ENCODE measurements at places on chromosomes 3 and 15.

DNA sequence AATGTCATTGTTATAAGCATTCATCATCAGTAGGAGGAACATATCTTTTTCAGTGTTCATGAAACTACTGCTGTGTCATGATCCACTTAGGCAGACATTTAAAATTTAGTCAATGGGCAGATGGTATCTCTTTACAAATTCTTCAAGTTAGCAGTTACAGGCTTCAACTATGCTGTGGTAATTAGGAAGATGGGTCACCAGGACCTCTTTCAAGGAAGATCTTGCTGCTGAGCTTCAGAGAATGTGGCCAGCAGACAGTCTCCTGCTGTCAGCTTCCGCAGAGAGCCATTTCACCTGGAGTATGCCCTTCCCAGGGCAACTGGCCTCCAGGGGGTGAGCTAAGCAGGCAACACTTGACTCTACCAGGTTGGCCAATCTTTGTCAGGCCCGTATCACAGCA, 19.4 kb downstream of the IFT57 start:
- DNase-seq, result no peak

DNA sequence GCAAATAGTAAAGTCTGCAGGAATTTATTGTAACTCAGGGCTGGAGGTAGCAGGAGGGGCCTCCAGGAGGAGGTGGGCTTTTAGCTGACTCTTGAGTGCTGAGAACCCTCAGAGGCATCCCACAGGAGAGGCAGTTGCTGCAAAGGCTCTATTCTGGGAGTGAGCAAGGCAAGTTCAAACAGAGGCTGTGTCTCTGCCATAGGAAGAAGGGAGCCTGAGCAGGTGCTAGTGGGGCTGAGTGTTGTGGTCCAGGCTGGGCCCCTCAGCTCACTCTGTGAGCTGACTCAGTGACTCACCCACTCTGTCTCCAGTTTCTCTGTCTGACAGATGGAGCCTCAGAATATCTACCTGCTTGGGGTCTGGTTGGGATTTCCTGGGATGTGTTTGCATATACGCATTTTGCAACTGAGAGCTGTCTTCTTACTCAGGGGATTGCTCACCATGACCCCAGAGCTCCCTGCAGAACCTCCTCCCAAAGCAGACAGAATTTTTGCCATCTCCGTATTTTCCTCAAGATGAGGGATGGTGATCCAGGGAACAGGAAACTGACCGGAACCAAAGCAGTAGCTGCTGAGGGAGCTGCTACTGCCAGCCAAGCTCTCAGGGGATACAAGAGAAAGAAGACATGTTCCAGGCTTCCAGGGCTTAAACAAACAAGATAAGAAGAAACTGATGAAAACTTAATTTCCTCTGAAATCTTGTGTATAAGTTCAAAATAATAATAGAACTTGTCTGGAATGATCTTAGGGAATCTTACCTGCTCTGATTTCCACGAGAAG, 13.6 kb upstream of the NOX5 start:
- DNase-seq, result no peak

- DNase-seq, result no peak
Measured at GRCh38 chr3:195571361-195571760, 12.4 kb downstream of the APOD start.

- no peak for DNase-seq
Measured at GRCh38 chr3:30245858-30246622, 360.4 kb upstream of the TGFBR2 start.

- peak; percentile 34 for DNase-seq
Measured at GRCh38 chr15:33226559-33227181, 32.2 kb upstream of the FMN1 start.

DNA sequence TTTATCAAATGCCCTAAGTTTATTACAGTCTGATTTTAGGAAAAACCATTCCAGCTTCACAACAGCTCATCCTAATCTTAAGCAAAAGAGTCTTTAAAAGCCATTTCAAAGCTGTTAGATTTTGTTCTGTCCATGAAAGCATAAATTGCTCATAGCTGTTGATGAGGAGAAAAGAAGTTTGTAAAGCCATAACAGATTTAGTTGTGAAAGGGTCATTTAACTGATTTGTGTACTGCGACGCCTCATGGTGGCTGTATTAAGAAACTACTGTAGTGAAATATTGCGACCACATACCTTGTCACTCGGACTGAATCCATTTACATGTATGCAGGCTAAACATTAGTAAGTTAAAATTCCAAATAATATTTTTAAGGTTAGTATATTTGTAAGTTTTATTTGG, 20.9 kb downstream of the BBX start:
- no peak for DNase-seq

DNA sequence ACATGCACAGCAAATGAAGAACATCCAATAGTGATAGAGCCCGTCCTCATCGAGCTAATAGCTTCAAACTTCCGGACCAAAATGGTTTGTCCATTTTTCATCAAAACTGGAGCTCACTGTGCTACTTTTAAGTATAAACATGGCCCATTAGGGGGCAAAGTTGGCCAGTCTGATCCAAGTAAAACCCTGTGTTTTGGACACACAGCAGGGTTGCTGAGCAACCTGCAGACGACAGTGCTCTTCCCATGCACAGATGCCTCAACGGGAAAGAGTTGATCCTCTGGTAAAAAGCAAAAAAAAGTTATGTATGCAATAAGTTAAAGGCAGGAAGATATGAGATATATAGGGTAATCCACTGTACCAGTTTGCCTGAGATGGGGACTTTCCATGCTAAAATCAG, 244.0 kb upstream of the THBS1 start:
- no peak for DNase-seq

DNA sequence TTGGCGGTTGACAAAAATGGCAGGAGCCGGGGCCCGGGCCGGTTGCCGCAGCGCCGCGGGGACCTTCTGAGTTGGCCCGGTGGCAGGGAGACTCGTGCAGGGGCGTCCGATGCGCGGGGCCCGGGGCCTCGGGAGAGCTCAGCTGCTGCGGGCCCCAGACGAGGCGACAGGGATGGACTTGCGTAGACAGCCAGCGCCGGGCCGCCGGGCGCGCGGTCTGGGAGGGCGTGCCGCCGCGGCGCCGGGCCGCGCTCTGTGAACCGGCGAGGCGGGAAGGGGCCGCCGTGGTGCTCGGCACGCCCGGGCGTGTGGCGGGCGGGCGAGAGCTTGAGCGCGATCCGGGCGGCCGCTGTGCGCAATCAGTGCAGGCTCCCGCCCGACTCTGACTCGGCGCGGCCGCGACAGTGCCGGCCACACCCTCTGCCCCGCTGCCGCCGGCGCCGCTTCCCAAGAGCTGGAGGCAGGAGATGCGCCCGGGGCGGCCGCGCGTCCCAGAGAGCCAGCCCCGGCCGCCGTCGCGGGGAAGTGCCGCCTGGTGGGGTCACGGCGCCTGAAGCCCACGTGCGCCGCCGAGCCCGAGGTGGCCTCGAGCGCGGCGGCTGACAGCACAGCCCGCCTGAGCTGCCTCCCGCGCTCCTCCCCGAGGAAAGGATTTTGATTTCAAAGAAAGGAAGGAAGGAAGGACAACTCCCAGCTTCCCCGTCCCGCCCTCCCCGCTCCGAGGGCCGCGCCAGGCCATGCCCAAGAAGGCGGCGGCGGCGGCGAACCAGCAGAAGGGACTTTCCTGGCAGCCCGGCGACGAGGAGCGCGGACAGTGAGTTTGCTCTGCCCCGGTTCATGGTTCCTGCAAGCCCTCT, 657 bp downstream of the TLNRD1 start:
- peak; percentile 35 for DNase-seq

DNA sequence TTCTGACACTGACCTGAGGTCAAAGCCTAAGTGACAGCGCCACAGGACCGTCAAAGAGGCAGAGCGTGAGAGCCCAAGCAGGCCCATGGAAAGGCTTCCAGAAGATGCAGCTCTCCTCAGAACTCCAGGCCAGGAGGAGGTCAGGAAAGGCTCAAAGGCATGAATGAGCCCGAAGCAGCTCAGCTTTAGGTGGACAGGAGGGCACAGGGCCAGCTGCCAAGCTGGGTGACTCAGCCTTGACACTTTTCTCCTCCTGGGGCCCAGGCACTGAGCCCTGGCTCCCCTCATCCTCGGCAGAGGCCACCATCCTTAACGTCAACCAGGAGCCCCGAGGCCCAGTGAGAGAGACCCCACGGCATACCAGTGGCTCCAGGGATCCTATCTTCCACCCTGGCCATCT, 62.9 kb downstream of the ADCY5 start:
- DNase-seq, result no peak

DNA sequence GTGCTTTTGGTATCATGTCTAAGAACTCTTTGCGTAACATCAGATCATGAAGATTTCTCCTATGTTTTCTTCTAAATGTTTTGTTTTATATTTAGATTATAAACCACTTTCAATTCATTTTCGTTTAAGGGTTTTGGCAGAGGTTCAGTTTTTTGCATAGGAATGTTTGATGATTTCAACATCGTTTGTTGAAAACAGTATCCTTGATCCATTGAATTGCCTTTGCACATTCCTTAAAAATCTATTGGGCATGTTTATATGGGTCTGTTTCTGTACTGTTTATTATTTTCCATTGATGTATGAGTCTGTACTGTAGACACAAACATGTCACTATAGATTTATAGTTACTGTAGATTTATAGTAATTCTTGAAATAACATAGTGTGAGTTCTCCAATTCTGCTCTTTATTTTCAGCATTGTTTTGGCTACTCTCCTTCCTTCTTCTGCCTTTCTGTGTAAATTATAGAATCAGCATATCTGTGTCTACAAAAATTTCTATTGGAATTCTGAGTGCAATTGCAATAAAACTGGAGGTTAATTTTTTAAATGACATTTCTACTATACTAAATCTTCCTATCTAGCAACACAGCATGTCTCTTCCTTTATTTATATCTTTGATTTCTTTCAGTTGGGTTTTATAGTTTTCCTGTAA, 374.0 kb downstream of the SV2B start:
- DNase-seq, result no peak

- DNase-seq, result no peak
Measured at GRCh38 chr3:16277471-16277870, 12.5 kb downstream of the OXNAD1 start.

GRCh38 chr3:107416138-107416537, 38.9 kb downstream of the CCDC54 start:
- DNase-seq, result no peak

- no peak for DNase-seq
Measured at GRCh38 chr3:120683671-120684301, 1.7 kb upstream of the HGD start.

GRCh38 chr3:169509780-169510692, 153.5 kb downstream of the MECOM start:
- no peak for DNase-seq

GRCh38 chr3:149527531-149528339, 53.2 kb downstream of the TM4SF4 start:
- DNase-seq, result no peak

DNA sequence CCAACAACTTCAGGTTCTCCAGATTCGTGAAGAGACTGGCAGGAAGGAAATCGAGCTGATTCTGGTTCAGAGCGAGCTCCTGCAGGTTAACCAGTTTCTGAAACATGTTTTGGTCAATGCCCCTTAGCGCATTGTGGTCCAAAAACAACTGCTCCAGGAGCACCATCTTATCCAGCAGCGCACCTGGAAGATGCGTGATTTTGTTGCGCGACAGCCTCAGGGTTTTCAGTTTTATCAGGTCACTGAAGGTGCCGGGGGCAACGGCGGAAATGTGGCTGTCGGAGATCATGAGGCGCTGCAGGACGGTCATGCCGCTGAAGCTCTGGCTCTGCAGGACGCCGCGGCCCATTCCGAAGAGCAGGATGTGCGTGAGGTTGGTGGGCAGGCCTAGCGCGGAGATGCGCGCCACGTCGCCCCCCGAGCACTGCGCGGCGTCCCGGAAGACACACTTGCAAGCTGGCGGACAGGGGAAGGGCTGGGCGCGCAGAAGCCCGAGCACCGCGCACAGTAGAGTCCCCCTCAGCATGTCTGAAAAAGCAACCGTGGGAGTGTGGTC, 1.2 kb downstream of the GP5 start:
- DNase-seq, result peak; percentile 10

DNA sequence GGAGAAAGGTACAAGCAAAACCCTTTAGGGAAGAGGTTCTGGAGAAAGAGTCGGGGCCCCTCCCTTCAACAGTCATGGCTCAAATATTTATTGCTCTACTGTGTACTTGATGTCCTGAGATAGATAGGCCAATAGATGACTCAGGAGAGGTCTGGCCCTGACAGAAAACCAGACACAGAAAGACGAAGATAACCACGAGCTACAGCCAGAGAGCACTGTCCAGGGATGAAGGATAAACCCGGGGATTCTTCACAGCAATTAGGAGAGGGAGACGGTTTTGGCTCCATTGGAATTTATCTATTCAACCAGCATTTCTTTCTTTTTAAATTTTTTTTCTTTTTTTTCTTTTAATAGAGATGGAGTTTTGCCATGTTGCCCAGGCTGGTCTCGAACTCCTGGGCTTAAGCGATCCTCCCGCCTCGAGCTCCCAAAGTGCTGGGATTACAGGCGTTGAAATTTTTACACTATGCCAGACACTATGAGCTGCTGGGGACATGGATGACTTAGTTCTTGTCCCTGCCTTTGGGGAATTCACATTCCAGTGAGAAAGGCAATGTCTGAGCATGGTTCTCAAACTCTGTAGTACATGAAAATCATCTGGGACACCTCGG, 4.6 kb upstream of the CIDEC start:
- DNase-seq, result no peak

- DNase-seq, result no peak
Measured at GRCh38 chr3:59235634-59236012, 185.8 kb upstream of the CFAP20DC start.

DNA sequence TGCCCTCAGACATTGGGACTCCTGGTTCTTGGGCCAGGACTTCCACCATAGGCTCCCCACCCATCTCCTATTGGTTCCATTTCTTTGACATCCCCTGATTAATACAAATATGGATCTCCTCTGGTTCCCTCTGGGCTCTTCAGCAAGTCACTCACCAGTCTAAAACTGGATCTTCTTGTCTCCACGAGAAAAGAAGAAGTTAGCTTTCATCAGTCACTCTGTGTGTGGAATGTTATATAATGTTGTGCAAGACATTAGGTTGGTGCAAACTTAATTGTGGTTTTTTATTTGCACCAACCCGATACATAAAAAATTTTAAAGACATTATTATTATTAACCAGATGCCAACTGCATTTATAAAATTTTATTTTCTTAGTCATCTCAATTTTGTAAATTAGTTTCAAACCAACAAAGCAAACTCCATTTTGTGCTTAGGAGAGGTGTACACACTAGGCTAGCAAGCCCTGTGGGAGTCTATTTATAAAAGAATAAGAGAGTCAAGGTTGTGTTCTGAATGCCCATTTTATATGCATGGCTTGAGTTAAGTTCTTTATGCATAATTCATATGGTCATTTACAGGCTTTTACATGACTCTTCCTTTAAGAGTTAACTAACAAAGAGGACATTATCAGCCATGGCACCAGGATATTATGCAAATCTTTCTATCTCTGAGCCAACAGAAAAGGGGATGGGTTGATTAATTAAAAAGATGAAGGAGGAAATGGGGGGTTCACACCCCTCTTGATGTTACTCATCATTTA, 35.1 kb upstream of the IL12A start:
- no peak for DNase-seq

GRCh38 chr3:60854791-60855190, 396.5 kb downstream of the FHIT start:
- DNase-seq, result no peak

DNA sequence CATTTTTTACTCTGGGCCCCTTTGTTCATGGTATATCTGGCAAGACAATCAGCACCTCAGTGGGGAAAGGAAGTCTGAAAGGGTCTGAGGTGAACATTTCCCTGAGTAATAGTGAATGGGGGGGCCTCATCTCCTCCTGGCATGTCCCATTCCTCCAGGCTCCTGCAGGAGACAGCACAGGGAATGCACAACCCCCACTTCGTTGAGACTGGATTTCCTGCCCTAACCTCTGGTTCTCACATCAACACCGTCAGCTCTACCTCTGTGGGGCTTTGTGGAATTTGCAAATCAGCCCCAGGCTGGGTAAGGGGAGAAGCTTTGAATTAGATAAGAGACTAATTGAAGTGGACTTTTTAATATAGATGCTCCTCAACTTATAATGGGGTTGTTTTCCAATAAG, 168.3 kb upstream of the TRIM42 start:
- DNase-seq, result no peak

Data from activated T-helper 1 cell treated with Interleukin-2 at 50 U/mL for 16 hours (primary cell).